NCI-H82 (cell line): ENCODE measurements at places on chromosomes 13 and 19.

- DNase-seq, result peak; percentile 65
Measured at GRCh38 chr19:14915116-14915515, 26.2 kb upstream of the OR7C2 start.

- no peak for DNase-seq
Measured at GRCh38 chr19:10344780-10345179, 5.4 kb upstream of the ICAM3 start.

DNA sequence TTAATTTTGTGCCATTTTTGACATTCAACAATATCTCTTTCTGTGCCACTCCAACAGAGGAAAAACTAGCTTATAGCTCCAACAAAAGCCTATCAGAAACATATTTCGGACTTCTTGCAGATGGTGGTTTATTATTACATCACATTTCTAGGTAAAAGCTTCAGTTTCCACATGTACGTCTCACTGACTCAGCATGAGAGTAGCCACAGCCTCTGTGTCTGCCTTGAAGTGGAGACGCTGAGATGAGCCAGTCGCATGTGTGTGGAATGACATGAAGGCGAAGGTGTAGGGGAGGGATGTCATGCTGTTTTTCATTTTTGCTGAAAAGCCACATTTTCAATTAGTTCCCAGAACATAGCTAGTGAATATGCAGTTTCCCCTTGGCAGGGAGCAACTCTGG lies 598.6 kb downstream of the EFNB2 start:
- DNase-seq, result no peak

DNA sequence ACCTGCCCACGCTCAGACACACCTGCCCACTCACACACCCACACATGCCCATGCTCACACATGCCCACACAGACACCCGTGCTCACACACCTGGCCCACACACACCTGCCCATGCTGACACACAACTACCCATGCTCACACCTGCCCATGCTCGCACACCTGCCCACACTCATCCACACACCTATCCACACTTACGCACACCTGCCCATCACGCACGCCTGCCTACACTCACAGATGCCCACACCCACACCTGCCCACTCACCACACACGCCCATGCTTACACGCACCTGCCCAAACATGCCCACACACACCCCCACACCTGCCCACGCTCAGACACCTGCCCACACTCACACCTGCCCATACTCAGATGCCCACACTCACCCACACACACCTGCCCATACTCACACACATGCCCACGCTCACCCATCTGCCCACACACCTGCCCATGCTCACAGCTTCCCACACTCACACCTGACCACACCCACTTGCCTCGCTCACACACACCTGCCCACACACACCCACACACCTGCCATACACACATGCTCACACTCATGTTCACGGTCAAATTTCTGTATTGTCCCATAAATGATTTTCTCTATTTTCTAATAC lies 15.6 kb downstream of the IL17D start:
- no peak for DNase-seq

- no peak for DNase-seq
Measured at GRCh38 chr19:6803036-6803404, 30.5 kb downstream of the VAV1 start.

GRCh38 chr19:18478545-18479311 lies 40.8 kb upstream of the ISYNA1 start:
- DNase-seq, result peak; percentile 72

DNA sequence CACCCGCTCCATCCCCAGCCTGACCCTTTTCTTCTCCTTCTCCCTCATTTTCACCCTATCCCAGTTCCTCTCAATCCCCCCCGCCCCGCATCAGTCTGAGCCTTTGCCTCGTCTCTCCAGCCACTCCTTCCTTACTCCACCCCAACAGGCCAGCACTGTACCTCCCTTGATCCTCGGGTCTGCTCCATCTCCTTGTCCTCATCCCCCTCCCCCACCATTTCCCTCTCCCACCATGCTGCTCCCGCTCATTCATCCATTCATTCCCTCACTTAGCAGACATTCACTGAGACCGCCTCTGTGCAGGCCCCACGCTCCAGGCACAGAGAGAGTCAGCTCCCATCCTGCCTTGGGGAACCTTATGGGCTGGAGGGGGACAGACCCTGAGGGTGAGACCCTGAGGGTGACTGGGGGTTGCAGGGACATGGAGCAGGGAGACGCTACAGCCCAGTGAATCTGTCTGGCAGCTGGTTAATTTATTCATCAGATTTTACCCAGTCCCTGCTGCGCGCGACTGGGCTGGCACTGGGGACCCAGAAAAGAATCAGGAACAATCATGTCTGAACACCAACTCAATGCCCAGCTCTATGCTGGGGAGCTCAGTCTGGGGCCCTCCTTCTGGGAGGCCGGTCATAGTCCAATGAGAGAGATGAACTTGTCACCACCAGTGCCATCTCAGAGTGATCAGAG lies 881 bp downstream of the ARHGAP33 start:
- DNase-seq, result peak; percentile 59

DNA sequence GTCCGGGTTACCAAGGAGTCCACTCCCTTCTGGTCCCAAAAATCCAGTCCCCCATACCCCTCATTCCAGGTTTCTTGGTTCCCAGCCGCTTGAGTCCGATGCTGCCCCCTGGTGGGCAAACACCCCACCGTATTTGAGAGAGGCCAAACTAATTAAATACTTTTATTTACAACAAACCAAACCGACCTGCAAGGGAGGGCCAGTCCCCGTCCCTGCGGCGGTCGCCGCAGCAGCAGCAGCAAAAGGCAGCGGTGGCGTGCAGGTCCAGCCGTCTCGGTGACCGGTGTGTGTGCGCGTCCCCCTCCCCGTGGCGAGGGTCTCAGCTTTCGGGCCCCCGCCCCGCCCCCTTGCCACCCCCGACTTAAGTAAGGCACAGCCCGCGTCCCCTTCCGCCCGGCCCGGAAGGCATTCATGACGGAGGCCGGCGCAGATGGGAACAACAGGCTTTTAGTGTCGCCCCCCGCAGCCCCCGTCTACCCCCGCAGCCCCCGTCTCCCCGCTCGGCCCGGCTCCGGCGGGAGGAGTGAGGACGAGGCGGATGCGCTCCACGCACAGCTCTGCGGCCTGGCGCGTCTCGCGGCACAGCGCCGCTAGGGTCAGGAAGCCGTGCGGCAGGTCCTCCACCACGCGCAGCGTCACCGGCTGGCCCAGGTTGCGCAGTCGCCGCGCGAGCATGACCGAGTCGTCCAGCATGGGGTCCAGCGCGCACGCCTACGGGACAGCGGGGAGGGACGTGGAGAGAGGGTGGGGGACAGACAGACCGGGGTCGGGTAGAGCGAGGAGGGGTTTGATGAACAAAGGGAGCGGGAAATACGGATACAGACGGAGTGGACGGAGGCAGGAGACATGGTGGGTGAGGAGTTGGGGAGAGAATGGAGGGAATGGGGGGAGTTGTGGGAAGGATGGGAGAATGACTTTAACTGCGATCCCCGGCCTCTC lies 11.5 kb upstream of the CNFN start:
- DNase-seq, result peak; percentile 90

DNA sequence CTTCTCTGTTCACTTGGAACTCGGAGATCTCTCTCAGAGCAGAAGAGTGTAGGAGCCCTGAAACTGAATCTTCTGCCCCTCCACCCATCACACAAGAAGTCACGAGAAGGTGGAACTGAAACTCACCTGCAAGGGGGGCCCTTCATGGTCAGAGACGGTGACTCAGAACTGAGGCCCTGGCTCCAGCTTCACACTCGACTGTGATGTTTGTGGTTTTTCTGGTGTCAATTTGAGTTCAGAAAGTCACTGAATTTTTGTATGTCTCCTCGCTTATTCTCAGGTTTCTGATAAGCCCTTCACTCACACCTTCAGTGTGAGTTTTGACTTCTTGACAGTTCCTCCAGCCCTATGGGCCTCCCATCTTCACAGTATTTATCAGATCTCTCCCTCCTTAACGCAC lies 23.1 kb downstream of the SIGLEC5 start:
- no peak for DNase-seq

- DNase-seq, result no peak
Measured at GRCh38 chr13:69243366-69243765, 864.3 kb upstream of the ATXN8OS start.

DNA sequence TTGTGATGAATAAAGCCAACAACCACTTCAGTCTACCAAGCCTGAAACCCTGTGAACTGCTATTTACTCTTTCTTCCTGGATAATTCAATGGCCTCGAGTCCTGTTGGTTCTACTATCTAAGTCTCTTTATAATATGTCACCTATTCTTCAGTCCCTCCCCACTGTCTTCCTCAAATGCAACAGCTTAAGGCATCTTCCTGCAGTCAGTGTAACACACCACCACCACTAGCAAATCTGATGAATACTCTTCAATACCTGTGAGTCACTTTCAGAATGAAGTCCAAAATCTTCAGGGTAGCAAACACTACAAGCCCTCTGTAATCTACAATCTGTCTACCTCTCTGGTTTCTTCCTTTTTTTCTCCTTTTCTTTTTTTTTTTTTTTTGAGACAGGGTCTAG lies 32.9 kb downstream of the ZDHHC20 start:
- DNase-seq, result no peak

GRCh38 chr13:39776439-39776838 lies 121.0 kb downstream of the COG6 start:
- no peak for DNase-seq

- no peak for DNase-seq
Measured at GRCh38 chr13:66680031-66680430, 550.1 kb downstream of the PCDH9 start.

DNA sequence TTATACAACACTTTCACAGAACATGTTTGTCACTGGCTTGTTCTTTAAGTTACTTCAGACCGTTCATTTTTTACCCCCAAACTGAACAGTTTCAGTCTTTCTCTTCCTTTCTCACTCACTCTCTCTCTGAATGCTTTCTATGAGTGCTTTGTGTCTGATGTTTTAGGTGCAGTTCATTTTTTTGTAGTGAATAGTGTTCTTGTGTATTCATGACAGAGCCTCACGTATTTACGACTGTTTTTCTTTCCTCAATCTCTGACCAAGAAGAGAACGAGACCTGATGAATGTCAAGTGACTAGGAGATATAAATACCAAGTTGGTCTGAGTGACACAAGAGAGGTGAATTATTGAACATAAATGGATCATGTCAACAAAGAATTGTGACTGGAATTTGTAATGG lies 1525.0 kb upstream of the MIR17HG start:
- peak; percentile 6 for DNase-seq

- no peak for DNase-seq
Measured at GRCh38 chr19:45047188-45047797, 8.4 kb downstream of the CLASRP start.

- DNase-seq, result peak; percentile 65
Measured at GRCh38 chr19:9586764-9587163, 2.5 kb upstream of the ZNF121 start.

GRCh38 chr19:30341611-30342201 lies 30.5 kb upstream of the ZNF536 start:
- no peak for DNase-seq

DNA sequence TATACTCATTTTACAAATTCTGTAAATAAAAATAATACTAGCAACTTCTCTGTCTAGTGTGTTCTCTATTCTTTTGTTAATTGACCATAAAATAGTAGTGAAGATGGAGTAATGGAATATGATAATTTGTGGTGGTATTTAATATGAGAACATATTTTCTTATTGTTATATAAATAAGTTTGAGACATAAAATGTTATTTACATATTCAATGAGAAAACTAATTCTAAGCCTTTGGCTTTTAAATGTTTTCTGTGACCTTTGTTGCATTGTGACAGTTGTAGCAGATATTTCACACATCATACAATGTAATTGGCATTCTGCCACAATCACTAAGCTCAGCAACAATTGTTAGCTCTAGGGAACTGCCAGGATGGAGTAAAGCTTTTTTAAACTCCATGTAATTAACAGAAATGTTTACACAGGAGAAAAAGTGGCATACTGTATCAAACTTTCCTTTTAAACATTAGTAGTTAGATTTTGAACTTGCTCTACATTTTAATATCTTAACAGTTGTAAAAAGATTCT lies 562.1 kb upstream of the PCDH9 start:
- DNase-seq, result peak; percentile 66

- DNase-seq, result no peak
Measured at GRCh38 chr13:24748061-24748400, 15.9 kb upstream of the RNF17 start.

DNA sequence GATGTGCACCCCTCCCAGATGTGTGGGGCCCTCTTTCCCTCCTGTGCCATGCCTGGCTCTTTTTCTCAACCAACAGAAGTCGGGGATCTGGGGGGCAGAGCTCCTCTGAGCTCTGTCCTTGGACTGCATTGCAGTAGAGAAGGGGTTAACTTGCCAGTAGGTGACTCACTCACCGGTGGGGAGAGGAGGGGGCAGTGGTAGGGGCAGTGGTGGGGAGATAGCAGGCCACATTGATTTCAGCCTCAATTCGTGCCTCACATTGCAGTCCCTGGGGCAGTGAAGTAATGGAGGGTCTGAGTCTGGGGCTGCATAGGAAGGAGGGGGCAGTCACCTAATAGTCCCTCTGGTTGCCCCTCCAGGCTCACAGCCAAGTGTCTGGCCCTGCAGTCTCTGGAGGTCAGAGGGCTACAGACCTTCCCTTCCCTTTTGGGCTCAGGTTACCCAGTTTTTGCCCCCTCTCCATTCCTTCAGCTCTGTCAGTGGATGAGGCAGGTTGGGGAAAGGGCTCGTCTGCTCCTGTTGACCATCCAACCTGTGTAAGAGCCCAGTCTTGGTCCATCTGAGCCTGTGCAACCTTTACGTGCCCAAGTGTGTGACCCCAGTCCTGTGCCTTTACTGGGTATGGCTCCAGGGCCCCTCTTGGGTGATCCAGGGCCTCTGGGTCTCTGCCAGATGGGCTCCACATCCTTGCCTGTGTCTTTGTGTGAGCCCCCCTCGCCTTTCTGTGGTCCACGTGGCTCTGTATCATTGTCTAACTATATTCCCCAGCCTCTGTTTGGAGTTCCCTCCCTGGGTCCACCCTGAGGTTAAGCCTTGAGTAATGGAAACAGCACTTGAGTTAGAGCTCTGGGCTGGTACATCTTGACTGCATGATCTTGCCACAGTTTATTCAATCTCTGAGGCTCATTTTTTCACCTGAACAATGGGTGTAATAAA lies 13.0 kb downstream of the CIC start:
- DNase-seq, result peak; percentile 50

GRCh38 chr13:28402057-28402381 lies 92.9 kb downstream of the FLT1 start:
- no peak for DNase-seq

GRCh38 chr13:40352380-40352778 lies 314.1 kb downstream of the FOXO1 start:
- DNase-seq, result no peak

DNA sequence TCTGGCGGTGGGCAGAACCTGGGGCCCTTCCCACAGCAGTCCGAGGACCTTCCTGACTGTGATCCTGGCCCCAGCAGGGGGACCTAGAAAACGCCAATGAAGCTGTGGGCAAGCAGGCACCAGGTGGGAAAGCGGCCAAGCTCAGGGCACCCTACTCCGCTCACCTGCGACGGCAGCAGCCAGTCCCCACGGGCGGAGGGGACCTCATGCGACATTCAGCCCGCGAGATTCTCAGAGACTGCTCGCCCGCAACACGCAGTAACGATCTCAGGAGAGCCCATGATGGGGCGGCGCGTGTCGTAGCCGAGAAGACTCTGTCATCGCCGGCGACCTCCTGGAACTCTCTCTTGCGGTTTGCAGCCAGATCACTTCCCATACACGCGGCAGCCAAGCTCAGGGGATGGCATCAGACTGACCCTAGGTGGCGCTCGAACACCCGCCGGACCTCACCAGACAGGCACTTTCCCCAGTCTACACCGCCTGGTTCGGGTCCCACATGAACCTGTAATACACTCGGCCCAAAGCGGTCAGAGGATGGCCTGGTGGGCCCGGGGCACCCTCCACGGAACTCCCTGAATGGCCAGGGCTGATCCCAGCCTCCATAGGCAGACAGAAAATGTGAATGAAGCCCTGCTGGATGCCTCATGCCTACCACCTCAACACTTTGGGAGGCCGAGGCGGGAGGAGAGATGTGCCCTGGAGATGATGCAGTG lies 26.5 kb downstream of the MAN2B1 start:
- DNase-seq, result peak; percentile 92
